Stimulated activated CD8-positive, alpha-beta memory T cell treated with anti-CD3 and anti-CD28 coated beads, Interleukin-4, amount 100 ng/mL, for 4 hours (primary cell): ENCODE measurements at places on chromosomes 4 and X.
A peak's percentile ranks its signal among the peaks of the same experiment; 100 is the strongest.

- DNase-seq, result no peak
Observed at GRCh38 chrX:154325541-154325940, 29.9 kb downstream of the TKTL1 start.

DNA sequence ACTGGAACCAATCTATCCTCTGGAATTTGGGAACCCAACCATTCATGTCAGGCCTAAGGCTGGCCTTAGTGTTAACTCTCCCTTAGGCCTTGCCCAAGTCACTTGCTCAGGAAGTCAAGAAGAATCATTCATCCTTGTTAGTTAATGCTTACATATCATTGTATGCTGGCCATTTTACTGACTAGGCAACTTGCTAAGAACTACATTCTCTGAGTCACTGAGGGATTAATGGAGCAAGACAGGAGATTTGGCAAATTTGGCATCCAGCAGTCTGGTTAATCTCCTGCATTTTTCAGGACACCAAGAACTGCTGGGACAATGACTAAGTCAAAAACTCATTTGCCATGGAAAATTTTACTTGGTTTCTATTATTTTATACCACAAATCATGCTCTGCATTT, 115.8 kb upstream of the DDIT4L start:
- DNase-seq, result no peak

DNA sequence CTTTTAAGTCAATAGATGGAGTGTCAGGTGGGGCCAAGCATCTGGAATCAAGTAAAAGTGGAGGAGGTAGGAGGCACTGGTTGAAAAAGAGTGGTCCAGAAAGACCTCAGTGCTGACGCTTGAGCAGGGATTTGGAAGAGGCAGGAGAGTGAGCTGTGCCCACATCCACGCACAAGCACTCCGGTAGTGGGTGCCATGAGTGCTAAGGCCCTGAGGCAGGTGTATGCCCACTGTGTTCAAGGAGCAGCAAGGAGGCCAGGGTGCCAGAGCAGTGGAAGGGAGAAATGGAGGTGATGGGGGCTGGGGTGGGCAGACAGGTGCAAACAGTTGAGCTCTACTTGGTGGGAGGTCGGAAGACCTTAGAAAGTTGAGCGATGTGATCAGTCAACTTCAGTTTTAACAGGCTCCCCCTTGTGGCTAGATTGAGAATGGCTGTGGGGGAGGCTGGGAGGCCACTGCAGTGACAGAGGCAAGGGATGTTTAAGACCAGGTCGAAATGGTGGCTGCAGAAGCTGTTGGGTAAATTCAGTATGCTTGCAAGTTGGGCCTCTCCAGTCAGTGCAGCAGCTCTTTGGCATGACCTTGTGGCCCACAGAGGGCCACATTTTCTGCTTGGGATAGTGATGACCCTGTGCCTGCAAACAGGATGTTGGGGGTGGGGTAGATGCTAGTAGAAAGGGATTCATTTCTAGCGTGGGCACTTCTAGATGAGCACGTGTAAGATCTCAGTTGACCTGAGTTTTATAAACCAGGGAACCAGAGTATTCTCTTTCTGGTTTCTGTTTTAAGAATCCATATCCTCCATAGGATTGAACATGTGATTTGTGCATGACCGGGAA, 12.7 kb downstream of the TKTL1 start:
- DNase-seq, result peak; percentile 67

DNA sequence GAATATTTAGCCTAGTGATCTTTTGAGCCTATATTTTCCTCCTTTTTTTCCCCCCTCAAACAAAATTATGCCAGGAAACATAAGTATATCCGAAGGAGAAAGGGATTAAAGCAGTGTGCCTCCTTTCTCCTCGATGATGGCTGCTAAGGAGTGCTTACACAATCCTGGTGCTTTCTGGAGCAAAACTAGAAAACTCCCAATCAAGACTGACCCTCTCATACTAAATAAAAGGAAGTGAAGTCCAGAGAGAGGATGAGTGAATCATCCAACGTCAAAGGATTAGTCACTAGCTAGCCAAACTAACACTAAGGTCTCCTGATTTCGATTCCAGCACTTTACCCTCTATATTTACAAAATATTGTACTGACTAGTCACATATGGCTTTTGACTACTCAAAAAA, 146.8 kb downstream of the PPP3CA start:
- no peak for DNase-seq

DNA sequence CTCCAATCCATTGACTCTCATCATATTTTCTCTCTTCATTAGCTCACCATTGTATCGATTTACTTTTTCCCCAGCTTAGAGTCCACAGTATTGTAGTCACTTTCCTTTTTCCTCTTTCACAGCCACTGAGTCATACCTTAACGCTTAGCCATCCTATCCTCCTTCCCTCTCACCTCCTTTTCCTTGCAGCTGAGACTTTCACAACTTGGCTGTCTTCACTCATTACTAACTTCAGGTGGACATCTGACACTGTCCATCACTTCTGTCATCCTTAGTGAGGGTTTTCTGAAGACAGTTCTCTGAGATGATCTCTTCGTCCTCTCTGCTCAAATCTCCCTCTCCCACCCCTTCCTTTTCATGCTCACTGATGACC, 70.5 kb upstream of the ESX1 start:
- DNase-seq, result no peak

DNA sequence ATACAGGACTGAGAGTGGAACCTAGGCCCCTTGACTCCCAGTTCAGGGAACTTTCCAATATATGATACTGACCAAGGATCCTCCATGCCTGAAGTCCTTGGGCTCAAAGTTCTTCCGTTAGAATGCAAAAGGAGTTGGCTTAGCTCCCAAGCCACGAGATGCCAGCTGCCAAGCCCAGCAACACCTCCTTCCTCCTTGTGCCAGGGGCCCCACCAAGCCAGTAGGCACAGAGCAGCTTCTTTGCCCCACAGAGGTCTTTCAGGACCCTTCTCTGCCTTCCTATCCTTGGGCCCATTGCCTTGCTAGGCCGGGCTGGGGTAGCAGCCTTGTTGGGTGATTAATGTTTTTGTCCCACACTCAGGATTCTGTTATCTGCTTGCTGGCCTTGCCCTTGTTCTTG, 105.6 kb downstream of the EFNB1 start:
- DNase-seq, result no peak

GRCh38 chrX:68878977-68879645, 50.3 kb downstream of the EFNB1 start:
- DNase-seq, result no peak

DNA sequence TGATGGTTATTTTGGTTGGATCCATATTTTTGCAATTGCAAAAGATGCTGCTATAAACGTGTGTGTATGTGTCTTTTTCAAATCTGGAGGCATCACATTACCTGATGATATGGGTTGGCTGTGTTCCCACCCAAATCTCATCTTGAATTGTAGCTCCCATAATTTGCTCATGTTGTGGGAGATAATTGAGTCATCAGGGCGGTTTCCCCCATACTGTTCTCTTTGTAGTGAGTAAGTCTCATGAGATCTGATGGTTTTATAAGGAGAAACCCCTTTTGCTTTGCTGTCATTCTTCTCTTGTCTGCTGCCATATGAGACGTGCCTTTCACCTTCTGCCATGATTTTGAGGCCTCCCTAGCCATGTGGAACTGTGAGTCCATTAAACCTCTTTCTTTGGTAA, 33.4 kb downstream of the APOOL start:
- no peak for DNase-seq

DNA sequence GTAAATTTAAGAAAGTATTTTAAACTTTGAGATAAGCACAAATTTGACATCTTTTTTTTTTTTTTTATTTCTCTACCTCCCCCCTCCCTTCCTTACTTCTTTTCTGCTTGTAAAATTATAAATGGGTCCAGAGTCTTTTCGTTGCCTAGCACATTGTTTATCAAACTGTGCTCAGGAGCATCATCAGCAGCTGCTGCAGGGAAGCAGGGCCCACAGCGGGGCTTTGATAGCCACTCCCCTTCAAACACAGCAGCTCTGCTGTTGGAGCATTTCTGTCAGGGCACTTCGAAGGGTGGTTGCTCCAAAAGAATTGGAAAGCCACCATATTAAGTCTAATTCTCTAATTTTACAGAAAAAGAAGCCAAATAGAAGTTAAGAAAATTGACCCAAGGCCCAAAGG, 588.3 kb downstream of the SPRY1 start:
- DNase-seq, result no peak

- DNase-seq, result no peak
Observed at GRCh38 chr4:138341739-138342415, 99.7 kb upstream of the SLC7A11 start.

- no peak for DNase-seq
Observed at GRCh38 chr4:113223001-113223400, 173.5 kb downstream of the ANK2 start.

DNA sequence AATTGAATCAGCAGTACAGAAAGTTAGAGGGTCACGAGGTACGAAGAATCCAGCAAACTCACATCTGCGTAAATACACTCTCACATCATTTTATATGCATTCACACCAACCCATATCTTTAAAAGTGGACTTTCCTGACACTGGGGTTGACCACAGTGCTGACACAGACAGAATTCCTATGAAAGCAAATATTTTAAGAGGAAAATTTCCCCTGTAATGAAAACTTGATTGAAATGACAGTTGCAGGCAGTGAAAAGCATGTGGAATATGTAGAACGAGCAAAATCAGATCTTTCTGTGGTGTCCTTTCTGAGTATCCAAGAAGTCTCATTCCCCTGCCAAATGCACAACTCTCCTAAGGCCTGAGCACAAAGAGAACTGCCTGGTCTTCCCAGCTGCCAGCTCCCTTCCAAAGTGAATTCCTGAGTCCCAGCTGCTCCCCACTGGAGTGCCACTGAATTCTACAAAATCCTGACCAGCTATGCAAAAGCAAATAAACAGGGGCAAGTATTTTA, 50.5 kb upstream of the FAM9C start:
- no peak for DNase-seq

GRCh38 chr4:70667740-70668535, 1.6 kb upstream of the JCHAIN start:
- no peak for DNase-seq

GRCh38 chr4:133130171-133130570, 18.9 kb upstream of the PCDH10 start:
- no peak for DNase-seq

DNA sequence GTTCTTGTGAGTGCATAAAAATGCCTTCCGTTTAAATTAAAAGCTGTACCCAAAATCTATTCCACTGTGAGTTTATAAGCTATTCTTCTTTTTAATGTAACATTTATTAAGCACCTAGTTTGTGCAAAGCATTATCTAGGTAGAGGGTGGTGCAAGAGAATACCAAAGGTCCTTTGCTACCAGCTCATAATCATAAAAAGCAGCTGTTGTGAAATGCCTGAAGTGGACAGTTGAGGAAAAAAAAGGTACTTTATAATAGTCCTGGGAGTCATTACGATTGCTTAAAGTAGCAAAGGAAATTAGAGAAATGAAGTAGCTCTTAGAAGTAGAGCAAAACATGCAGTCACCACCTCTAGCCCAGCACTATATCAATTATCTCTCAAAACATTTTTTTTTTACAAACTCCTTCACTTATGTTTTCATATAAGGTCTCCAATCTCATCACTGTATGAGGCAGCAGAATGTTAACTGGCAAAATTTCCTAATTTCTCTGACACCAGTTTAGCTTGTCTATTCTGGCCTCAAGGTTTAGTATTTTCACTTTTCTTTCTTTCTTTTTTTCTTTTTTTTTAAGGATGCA, 2.1 kb downstream of the MBNL3 start:
- no peak for DNase-seq

DNA sequence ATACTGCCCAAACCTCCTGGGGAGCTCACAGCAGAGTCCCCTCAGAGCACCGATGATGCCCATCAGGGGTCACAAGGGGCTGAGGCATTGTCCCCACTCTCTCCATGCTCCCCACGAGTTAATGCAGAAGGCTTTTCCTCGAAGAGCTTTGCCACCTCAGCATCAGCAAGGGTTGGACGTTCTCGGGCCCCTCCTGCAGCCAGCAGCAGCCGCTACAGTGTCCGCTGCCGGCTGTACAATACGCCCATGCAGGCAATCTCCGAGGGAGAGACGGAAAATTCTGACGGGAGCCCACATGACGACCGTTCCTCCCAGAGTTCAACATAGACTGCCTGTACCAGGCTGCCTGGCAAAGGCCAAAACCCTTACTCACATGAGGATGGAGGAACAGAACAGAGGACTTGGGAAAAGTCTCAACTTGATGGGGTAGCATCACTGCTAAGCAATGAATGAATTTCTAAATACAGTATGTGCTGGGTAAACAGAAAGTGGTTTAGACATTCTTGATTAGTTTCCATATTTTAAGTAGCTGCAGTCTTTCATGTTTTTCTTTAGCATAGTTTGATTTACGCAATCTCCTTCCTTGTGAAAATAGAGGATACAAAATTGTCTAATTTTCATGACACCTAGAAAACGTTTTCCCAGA, 5.0 kb upstream of the SCML1 start:
- DNase-seq, result no peak

DNA sequence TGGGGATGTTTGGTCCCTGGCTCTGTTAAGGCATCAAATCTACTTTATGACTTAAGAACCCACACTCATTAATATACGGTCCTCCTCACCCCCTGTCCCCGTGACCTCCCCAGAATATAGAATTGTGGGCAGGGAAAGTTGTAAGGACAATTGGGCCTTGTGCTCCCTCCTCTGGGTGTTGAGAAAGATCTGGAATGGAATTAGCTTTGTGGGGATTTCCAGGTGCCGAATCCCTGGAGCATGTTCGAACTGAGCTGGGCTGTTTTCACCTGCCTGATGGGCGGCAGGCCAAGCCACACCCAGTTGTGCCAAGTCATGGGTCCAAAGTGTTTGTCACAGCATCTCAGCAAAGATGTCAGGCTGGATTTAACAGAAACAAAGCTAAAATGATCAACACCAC, 349.3 kb upstream of the KLF3 start:
- DNase-seq, result no peak

- no peak for DNase-seq
Observed at GRCh38 chr4:129561280-129561679, 465.3 kb downstream of the C4orf33 start.

- DNase-seq, result no peak
Observed at GRCh38 chrX:7654316-7654715, 188.7 kb upstream of the VCX start.

GRCh38 chrX:4094926-4095325, 381.5 kb upstream of the PRKX start:
- no peak for DNase-seq

DNA sequence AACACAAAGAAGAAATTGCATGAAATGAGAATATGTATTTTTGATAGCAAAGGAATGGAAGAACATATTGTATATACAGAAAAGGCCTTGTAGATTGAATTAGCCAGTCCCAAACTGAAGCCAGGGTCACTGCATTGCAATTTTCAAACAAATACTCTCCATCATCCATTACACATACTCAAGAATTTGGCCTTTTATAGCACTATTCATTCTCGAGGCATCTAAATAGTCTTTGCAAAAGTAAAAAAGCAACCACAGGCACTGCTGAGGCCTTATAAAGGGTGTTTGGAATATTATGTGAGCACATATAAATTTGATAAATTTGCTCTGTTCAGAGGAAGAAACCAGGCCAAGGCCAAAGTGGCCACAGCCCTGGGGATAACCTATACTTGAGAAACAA, 123.0 kb downstream of the ZNF827 start:
- DNase-seq, result no peak
